WTC11 (cell line): ENCODE measurements at places on chromosomes 7 and 10. TPM values are rescaled to one million over a fixed set of nuclear protein-coding genes. Genes with fewer than 3 reads are reported as not detected.
A peak's percentile ranks its signal among the peaks of the same experiment; 100 is the strongest.

GRCh38 chr7:360454-361100 is 70.6 kb downstream of the FOXL3 start:
- no peaks in the 10 kb centered on the region for H3K36me3 ChIP-seq
- H3K27me3 ChIP-seq, result peaks cover 21% of the 10 kb centered on the region
- H3K4me1 ChIP-seq, result peaks cover 14% of the 10 kb centered on the region
- no peak overlapping the region for H3K27ac ChIP-seq
- no peak for DNase-seq

Gene CFAP70
- total RNA-seq, result 0.31 to 0.73 TPM (median 0.39 TPM) in 3 replicates

DNA sequence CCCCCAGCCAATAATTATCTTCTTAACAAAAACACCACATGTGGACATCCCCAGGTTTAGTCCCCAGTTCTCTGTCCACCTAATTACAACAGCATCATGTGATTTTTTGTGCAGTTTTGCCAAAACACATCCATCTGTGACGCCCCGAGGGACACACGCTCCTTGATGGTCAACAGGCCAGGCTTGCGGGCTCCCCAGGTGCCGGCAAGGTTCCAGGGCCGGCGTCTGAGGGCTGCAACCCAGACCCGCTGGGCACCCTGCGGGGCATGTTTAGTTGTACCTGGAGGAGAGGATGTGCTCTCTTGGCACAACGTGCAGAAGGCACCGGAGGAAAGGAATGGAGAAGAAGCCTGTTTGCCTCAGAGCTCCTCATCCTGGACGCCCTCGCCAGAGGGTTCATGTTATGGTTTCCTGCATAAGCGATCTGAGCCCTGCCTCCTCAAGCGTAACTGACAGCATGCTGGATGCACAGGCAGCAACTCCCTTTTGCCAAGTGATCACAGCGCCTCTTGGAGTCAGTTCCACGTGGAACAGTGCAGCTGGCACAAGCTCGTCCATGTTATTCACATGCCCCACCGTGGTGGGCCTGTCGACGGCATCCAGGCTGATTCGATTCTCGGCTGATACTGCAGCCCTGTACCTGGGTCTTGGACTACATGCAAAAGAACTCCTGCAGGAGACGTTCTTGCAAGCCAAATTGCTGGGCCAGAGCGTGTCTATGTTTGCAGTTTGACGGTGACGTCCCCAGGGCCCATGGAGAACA is 41.6 kb downstream of the JAKMIP3 start:
- H3K27me3 ChIP-seq, result no peaks in the 10 kb centered on the region
- no peak for DNase-seq
- H3K4me3 ChIP-seq, result no peak overlapping the region
- no peak overlapping the region for H3K27ac ChIP-seq
- no peaks in the 10 kb centered on the region for H3K4me1 ChIP-seq

GRCh38 chr10:116706281-116706680 is 36.1 kb downstream of the HSPA12A start:
- H3K36me3 ChIP-seq, result no peaks in the 10 kb centered on the region
- no peak for DNase-seq
- no peak overlapping the region for H3K4me3 ChIP-seq
- no peak overlapping the region for H3K27ac ChIP-seq

- peaks cover 31% of the 10 kb centered on the region for H3K36me3 ChIP-seq
- peaks cover 9% of the 10 kb centered on the region for H3K4me1 ChIP-seq
- H3K27me3 ChIP-seq, result peaks cover 18% of the 10 kb centered on the region
- H3K4me3 ChIP-seq, result no peak overlapping the region
These were observed 106.4 kb upstream of the TCF7L2 start for GRCh38 chr10:112843623-112844022.

DNA sequence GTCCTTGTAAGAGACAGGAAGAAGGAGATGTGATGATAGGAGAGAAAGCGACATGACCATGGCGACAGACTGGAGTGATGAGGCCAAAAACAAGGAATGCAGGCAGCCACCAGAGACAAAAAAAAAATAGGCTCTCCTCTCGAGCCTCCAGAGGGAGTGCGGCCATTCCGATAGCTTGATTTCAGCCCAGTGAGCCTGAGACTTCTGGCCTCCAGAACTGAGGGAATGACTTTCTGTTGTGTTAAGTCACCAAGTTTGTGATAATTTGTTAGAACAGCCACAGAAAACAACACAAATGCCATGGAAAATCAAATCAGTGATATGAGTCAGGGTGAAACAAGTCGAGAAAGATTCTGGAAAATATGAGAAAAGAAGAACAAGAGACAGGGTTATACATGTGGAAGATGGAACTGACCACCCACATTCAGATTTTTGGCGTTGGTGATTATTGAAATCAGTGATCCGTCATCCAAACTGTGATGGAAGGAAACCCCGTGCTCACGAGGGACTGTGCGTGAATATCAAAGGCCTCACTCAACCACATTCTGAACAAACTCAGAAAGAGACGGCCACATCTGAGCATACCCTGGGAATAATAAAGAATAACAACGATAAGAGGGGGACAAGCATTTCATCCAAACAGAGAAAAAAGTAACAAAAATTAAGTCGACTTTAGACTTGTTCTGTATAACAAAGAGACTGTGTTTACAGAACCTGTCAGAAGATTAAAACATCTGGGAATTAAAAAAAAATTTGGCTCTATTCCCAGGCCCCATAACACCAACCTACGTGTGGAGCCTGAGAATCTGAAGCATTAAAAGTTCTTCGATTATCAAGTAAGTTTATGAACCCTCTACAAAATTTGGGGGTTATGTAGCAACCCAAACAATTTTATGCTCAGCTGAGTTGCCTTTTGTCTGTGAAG is 72.1 kb downstream of the EEPD1 start:
- no peak for DNase-seq
- H3K27me3 ChIP-seq, result no peaks in the 10 kb centered on the region
- H3K27ac ChIP-seq, result 0 out of 2 replicates have a peak overlapping the region, but pooled peaks have one; percentile 58

DNA sequence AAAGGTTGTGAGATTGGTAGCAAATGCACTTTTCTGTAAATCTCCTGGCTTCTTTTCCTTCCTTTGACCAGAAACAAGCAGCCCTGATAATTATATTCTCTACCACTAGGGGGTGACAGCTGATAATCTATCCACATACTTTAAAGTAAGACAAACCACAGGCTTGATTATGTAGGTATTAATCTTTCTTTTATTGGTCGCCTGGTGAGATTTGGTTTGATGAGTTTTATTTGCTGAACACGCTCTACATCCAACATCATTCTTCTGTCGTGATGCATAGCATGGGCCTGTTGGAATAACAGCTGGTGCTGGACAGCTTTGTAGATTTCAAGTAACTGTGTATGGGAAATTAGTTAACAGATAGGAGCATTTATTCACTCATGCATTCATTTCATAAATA is 63.5 kb downstream of the ZNF365 start:
- H3K36me3 ChIP-seq, result no peaks in the 10 kb centered on the region
- DNase-seq, result no peak
- peaks cover 11% of the 10 kb centered on the region; the same call in 1 of the 2 replicates for H3K27me3 ChIP-seq
- peaks cover 13% of the 10 kb centered on the region for H3K4me1 ChIP-seq
- no peak overlapping the region for H3K27ac ChIP-seq
- no peak overlapping the region for H3K4me3 ChIP-seq

DNA sequence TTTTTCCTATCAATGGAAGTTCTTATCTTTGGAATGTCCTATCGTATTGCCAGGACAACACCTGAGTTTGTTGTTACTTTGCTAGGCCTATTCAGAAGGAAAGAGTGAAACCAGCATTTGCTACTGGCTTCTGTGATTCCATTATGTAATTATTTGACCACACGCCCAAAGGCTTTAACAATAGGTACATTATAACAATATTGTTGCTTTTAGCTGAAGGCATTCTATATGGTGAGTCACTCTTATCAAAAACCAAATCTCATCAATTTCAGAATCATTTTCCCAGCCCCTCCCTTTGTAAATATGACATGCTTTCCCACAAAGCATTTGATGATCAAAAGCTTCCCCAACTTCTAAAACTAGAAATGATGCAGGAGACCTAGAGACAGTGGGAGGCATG is 294.4 kb upstream of the NEBL start:
- H3K27me3 ChIP-seq, result no peaks in the 10 kb centered on the region
- peaks cover 12% of the 10 kb centered on the region; the same call in 1 of the 2 replicates for H3K36me3 ChIP-seq
- H3K4me1 ChIP-seq, result no peaks in the 10 kb centered on the region
- H3K27ac ChIP-seq, result no peak overlapping the region

DNA sequence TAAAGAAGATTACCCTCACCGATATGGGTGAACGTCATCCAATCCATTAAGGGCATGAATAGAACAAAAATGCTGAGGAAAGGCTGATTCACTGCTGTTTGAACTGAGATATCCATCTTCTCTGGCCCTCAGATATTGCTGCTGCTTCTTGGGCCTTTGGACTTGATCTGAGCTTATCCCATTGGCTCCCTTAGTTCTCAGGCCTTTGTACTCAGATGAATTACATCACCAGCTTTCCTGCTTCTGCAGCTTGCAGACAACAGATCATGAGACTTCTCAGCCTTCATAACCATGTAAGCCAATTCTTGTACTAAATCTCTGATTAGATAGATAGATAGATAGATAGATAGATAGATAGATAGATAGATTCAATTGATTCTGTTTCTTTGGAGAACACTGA is 40.2 kb downstream of the CYCS start:
- no peak for DNase-seq
- H3K36me3 ChIP-seq, result no peaks in the 10 kb centered on the region
- no peak overlapping the region for H3K4me3 ChIP-seq

- no peak overlapping the region for H3K4me3 ChIP-seq
- H3K36me3 ChIP-seq, result peaks cover 5% of the 10 kb centered on the region; the same call in 1 of the 2 replicates
- DNase-seq, result no peak
- H3K4me1 ChIP-seq, result peaks cover 57% of the 10 kb centered on the region
These were observed 7.6 kb downstream of the FAM53B start for GRCh38 chr10:124736491-124737136.

DNA sequence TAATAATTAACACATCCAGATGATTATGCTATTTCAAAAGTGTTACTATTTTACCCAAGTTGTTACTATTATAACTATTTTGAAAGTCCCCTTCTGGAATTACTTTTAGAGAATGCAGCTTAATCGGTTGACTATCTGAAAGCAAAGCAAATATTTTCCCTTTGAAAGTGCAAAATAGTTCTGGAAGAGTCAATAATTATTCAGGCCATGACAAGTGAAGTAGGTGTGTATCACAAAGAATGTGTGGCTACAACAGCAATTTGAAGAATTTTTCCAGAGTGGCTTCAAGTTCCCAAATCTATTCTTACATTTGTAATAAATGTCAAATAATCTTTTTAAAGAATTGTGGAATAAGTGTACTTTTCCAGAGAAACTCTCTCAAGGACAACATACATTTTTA is 42.8 kb downstream of the RNLS start:
- no peaks in the 10 kb centered on the region for H3K27me3 ChIP-seq
- H3K27ac ChIP-seq, result no peak overlapping the region
- no peaks in the 10 kb centered on the region for H3K36me3 ChIP-seq
- H3K4me3 ChIP-seq, result no peak overlapping the region

DNA sequence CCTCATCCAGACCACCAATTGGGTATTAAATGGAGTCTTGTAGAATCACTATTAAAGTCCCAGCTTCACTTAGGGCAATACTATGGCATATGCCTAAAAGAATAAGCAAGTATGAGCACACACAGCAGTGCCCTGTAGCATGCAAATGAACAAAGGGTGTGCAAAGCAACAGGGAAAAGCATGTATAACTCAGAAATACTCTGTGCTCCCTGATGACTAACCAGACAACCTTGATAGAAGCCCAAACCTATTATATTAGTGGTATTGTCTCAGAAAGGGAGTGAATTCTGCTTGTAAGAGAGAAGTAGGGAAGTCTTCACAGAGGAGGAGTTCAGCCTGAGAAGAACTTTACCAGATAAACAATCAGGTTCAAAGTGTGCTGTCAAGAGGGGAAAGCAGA is 131.2 kb downstream of the DGKI start:
- H3K27ac ChIP-seq, result no peak overlapping the region
- H3K4me1 ChIP-seq, result peaks cover 35% of the 10 kb centered on the region
- no peak overlapping the region for H3K4me3 ChIP-seq
- no peaks in the 10 kb centered on the region for H3K27me3 ChIP-seq

GRCh38 chr7:83413424-83413823 is 235.5 kb downstream of the SEMA3E start:
- no peak for DNase-seq
- peaks cover 49% of the 10 kb centered on the region for H3K4me1 ChIP-seq
- H3K36me3 ChIP-seq, result no peaks in the 10 kb centered on the region

Gene CTNNA3
- 3.4 to 6.1 TPM (median 4.0 TPM) in 3 replicates for total RNA-seq

Gene CFAP69
- total RNA-seq, result 2.7 to 3.4 TPM (median 3.3 TPM) in 3 replicates

GRCh38 chr10:43117031-43117776 is 21.0 kb upstream of the CSGALNACT2 start:
- DNase-seq, result no peak
- H3K36me3 ChIP-seq, result no peaks in the 10 kb centered on the region
- no peaks in the 10 kb centered on the region for H3K27me3 ChIP-seq
- H3K4me1 ChIP-seq, result no peaks in the 10 kb centered on the region
- H3K4me3 ChIP-seq, result no peak overlapping the region
- H3K27ac ChIP-seq, result no peak overlapping the region

Gene IKZF1
- 1.9 to 2.4 TPM (median 2.3 TPM) in 3 replicates for total RNA-seq

Gene PRPS1L1
- total RNA-seq, result not detected in 3 replicates

- peak; percentile 32 for DNase-seq
- no peak overlapping the region for H3K27ac ChIP-seq
- peaks cover 3% of the 10 kb centered on the region; the same call in 1 of the 2 replicates for H3K36me3 ChIP-seq
- peaks cover 5% of the 10 kb centered on the region for H3K27me3 ChIP-seq
- peaks cover 40% of the 10 kb centered on the region for H3K4me1 ChIP-seq
These were observed 209.1 kb downstream of the CCSER2 start for GRCh38 chr10:84537447-84537931.
